ENCODE measurements at places on chromosomes 2 and 18.

GRCh38 chr2:192978395-192978794, 783.7 kb upstream of the TMEFF2 start:
- DNase-seq: no peak

DNA sequence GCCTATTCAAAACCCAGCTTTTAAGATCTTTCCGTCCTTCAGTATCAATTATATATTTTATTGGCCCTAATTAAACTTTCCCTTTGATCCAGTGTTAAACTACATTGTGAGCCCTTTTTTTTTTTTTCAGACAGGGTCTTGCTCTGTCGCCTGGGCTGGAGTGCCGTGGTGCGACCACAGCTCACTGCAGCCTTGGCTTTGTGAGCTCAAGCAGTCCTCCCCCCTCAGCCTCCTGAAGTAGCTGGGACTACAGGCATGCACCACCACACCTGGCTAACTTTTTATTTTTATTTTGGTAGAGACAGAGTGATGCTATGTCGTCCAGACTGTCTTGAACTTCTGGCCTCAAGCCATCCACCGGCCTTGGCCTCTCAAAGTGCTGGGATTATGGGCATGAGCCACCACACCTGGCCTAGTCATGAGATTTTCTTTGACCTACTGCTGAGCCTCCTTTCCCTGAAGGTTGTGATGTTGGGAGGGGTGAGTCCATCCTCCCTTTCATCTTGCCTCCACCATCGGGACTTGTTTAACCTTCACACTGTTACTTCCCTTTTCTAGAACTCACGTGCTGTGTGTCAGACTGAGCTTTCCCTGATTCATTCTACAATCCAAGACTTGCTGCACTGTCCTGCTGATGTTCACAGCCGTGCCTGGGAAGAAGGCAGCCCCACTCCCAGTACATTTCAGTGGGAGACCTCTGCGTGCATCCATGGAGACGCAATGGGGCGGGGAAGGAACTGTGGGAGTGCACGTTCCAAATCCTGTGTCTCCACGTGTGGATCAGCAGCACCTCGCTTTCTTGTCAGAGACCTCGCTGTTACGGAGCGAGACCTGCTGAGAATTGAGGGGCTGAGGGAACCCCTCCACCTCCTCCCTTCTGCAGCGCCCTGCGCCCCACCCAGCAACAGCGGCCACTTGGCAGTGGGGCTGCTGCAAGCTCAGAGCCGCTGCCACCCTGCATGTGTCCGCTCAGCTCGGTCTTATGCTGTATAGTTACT, 10.8 kb downstream of the OXER1 start:
- no peak for DNase-seq

GRCh38 chr2:175310813-175311504, 129.4 kb upstream of the ATP5MC3 start:
- no peak for DNase-seq

DNA sequence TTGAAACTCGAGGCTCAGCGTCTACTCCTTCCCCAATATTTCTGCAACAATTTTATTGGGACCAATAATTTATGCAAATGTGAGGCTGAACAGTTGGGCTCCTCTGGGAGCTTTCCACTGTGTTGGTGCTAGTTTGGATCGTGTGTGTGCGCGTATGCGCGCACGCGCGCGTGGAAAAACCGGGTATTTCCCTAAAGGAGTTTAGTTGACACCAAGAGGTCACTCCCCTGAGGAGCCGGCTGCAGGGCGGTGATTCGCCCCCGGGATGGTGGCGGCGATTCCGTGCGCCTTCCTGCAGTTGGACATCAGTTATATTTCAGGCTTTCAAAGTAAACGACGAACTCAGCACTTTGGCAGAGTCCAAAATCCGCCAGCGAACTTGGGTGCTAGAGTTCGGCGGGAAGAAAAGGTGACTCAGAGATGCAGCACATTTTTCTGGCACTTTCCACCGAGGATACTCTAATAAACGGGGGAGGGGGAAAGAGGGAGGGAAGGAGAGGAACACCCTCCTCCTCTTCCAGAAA, 186.5 kb upstream of the FANCL start:
- no peak for DNase-seq

GRCh38 chr2:150418916-150419315, 68.6 kb downstream of the RND3 start:
- no peak for DNase-seq

- no peak for DNase-seq
These were observed 103.8 kb downstream of the EPHA4 start for GRCh38 chr2:221468317-221468716.

DNA sequence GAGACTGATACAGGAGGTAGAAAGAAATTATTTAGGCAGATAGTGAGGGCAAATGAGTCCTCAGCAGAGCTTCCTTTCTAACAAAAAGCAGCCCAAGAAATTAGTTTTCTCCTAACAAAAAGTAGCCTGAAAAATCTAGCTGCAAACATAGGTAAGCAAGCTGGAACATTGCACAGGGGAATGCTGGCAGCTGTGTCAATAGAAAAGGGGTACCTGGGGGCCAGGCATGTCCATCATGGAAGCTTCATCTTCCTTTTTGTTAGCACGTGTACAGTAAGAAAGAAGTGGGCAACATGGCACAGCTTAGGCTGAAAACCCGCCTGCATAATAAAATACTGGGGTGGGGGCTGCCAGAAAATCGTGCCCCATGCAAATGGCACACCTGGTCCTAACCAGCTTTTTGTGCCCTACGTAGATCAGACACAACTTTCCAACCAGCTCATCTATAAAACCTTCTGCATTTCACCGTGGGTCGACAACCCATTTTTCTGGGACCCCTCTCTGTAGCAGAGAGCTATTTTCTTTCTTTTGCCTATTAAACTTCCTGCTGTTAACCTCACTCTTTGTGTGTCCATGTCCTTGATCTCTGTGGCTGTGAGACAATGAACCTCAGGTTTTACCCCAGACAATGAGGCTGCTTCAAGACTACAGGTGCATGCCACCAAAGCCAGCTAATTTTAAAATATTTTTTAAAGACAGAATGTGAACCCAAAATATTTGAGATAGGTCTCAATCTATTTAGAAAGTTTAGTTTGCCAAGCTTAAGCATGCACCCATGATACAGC, 6.6 kb upstream of the MTHFD2 start:
- no peak for DNase-seq

- DNase-seq: no peak
These were observed 158.4 kb downstream of the BCL2 start for GRCh38 chr18:63161032-63161760.

DNA sequence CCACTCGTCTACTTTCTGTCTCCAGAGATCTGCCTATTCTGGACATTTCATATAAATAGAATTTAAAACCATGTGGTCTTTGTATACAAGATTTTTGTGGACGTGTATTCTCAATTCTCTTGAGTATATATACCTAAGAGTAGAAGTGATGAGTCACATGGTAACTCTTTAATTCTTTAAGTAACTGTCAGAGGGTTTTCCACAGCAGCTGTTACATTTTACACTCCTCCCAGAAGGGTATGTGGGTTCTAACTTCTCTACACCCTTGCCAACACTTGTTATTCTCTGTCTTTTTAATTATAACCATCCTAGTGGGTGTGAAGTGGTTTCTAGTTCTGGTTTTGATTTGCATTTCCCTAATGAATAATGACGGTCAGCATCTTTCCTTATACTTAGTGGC, 70.9 kb downstream of the MAP3K20 start:
- DNase-seq: no peak
